Fibroblast of skin of right quadriceps (primary cell): ENCODE measurements at places on chromosomes 6 and 20.

GRCh38 chr6:148973538-148974208 lies 226.8 kb downstream of the UST start:
- DNase-seq: peak; percentile 47

DNA sequence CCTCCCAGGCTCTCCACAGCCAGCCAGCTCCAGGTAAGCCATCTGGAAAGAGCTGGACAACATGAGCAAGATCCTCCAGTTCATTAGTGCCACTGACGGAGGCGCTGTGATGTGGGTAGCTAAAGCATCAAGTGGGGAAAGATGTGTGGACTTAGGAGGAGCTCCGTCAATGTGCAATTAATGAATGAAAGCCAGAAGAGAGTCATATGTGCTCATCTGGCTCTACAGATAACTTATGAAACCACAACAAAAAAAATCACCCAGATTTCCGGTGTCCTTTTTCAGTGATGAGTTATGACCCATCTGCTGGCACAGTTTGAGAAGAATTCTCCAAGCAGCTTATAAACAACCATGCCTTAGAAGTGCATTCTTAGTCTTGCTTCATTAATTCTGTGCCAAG lies 311.7 kb upstream of the PLCB4 start:
- peak; percentile 90 for DNase-seq

GRCh38 chr6:131641554-131641953 lies 4.5 kb downstream of the ENPP3 start:
- no peak for DNase-seq

DNA sequence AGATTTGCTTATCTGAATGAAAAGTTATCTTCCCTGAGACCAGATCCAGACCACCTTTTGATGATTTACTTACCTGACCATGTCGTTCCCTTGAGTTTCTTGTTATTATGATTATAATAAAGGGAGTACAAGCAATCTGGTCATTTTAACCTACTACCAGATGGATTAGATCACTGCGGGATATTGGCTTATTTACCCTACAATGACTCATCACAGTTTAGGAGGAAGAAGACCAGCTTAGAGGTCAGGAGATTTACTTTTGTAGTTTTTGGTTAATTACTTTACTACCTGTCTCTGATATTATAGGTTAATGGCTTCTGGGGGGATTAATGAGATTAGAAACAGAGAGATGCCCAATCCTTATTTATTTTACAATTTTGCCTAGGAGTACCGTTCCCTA lies 10.7 kb downstream of the PKIB start:
- no peak for DNase-seq

GRCh38 chr6:134898575-134898974 lies 51.3 kb downstream of the ALDH8A1 start:
- no peak for DNase-seq

DNA sequence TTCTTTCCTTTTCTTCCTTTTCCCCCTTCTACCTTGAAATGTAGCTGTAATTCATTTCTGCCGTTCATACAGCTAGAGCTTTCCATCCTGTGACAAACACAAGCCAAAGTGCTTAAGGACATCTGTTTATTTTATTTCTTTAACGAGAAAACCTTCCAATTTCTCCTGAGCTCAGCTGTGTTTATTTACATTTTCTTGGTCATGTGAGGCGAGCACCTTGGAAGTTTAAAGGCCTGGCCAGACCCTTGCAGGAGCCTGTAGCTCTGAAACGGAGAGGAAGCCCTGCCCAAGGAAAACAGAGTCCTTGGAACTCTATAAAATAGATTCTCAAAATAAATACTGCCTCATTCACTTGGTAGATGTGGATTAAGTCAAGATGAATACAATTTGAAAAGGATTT lies 223.1 kb downstream of the EYA2 start:
- DNase-seq: no peak

DNA sequence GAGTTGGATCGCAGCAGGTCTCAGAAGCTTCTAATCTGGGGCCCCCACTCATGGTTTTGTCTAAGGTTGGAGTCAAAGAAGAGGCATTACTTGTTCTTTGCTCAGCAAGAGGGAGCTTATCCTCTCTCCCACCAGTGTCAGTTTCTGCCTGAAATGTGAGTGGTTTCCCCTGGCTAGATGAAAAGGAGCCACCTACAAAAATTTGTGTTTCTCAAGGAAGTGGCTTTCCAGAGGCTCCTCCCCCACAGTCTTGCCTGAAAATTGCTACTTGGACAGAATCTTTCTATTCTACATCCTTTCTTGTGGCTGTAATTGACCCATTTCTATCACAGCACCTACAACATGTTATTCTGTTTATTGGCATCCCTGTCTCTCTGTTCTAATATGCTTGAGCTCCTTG lies 37.9 kb downstream of the SCML4 start:
- no peak for DNase-seq

DNA sequence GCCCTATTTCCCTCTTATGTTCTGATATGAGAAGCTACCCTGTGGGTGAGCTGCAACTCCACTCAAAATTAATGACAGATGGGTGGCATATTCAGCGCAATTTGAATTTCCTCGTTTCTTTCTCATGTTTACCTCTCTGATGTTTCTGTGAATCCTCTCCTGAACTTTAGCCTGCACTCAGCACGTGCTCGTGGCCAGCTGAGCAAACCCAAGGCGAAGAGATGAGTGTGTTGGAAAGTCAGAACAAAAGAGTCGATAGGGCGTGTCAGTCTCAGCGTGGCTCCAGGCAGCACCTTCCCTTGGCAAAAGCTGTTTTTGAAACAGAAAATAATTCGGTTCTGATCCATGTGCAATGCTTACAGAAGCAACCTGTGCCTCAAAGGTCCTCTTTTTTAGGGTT lies 226.1 kb upstream of the GMDS start:
- DNase-seq: no peak

DNA sequence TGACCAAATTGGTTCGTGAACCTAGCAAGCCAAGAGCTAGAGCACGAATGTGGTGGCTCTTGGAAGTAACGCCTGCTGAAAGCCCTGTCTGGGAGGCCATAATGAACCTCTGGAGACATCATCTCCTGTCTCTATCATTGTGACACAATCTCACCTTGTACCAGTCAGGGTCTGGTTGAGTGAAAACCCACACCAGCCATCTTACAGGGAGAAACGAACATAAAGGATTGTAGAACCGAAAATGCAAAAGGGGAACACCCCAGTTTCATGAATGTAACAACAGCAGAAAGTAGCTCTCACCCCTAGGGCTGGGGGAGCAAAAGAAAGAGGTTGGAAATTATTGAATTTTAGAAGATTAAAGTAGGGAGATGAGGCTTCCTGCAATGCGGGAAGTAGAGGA lies 50.9 kb upstream of the TAB2 start:
- DNase-seq: no peak

- DNase-seq: no peak
Measured at GRCh38 chr6:161265975-161266374, 7.9 kb downstream of the AGPAT4 start.

DNA sequence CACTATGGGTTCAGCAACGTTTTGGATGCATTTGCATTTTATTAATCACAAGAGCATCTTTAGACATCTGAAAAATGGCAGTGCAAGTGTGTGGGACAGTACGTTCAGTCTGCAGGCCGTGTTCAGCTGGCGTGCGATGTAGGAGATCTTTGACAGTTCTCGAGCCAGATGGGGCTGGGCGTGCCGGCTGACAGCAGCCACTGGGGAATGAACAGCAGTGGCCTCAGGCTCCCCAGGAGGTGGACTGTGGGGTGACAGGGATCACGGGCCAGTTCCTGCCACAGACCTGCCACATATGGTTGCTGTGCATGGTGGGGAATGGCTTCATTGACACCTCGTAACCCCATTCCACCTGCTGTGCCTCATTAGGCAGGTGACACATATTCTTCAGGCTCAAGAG lies 16.4 kb upstream of the MLN start:
- no peak for DNase-seq

GRCh38 chr6:52136934-52137467 lies 49.2 kb upstream of the IL17A start:
- no peak for DNase-seq

- DNase-seq: peak; percentile 66
Measured at GRCh38 chr6:44630125-44631028, 242.9 kb downstream of the CDC5L start.

GRCh38 chr6:150266963-150267685 lies 101.7 kb upstream of the IYD start:
- DNase-seq: no peak

DNA sequence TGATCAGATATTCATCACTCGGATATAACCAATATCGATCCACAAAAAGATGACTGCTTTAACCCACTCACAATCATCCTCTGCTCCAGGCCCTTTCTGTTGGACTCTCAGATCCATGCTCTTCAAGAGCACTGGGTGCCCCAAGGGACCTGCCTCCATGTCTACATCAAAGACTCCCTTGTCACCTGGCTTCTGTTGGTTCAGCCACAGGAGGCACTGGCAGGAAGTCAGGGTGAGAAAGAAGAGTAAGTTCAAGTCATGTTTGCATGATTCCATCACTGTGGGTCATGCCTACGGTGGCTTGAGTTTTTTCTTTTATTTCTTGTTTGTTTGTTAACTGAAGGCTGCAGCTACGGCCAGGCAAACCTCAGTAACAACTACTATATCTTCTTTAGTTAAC lies 243.3 kb downstream of the ADGRG6 start:
- DNase-seq: no peak

DNA sequence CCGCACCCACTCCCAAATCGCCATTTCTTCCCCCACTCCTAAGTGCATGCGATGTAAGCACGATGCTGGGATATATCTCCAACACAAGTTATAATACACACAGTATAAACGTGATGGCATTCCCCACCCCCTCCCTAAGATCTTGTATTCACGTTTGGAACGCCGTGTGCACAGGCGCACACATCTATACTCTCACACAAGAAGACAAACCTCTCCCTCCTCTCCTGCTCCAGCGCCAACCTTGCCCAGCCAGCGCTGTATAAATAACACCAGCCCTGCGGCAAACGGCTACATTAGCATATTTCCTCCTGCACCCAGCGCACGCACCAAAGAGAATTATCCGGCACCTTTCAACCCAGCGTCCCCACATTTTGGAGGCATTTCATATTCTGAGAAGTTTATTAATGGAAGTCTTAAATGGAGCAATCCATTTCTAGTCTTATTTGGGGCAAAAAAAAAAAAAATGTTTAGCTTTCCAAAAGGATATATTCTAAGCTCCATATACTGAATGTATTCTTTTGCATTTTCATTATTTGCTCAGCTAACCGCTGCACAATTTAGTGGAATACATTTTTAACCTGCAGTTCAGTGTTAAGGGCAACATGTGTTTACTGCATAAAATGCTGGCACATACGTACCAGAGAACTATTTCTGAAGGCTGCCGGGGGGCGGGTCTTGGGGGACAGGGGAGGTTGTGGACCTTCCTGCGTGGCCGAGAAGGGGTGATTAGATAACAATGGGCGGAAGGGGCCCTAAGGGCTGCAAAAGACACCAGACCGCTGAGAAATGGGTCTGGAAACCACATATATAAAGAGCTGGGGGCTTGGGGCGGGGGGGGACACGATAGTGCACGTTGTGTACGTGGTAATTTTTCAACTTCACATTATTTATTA lies 1.1 kb upstream of the SLC22A23 start:
- DNase-seq: no peak

DNA sequence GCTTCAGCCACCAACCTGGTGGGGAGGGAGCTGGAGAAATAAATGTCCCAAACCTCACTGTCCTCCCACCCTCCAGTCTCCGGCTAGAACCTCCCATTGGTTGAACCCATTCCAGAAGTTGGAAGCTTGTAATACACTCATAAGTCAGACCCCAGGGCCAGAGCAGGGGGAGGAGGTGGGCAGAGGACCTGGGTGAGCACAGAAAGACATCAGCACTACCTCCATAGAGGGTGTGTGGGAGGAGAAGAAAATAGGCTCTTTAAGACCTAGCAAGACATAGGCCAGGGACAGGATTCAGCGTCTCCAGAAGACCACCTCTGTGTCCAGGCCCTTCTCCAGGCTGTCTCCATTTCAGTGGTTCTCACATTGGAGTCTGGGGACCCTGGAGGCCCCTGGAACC lies 73.3 kb upstream of the TOP1 start:
- DNase-seq: no peak

DNA sequence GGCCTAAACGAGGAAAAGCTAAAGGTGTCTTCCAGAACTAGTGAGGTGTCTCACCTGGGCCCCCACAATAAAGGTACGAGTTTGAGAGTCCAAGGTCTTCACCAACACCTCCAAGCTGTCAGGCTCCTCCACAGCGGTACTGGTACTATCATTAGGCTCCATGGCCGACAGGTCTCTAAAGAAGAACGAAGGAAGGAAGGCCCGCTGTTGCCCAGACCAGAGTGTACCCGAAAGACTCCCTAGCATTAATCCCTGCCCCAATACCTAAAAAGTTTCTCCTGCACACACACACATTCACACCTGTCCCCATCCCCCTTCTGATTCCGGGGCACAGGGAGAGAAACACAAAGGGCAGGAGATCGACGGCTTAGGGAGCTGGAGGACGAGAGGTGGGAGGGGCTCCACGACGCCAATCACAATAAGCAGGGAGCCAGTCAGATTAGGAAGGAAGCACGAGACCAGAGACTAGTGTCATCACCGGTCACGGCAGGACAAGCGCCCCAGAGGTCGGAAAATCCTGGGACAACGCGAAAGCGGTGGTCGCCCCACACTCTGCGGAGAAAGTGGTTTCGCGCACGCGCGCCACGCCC lies 764 bp downstream of the BAG6 start:
- DNase-seq: no peak

DNA sequence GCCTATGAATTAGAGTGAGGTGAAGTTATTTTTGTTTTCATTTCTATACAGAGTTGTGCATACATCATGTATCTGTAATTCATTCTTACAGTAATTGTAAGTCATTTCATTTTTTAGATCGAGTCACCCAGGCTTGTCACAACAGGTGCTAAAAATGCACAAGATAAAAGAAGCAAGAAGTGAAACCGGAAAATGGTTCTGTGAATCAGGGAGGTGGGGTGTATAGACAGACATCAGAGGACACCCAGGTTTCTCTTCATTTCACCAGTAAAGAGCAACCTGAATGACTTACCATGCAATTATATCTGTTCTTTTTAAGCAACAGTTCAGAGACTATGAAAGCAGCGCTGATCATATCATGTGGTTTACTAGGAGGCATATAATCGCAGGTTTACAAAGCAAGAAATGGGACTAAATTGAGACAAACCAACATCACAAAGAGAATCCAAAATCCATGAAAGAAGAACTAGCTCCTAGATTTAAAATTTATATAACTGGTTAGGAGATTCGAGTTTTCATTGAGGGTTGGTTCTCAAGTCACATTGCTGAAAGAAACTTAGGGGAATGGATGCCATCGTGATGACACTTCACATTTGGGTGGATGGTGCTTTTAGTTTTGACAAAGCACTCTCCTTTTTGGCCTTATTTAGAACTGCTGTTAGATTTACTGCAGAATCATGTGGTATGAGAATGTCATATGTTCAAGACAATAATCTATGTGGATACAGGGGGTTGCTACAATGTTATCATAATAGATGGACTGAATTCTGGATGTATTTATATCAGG lies 27.9 kb upstream of the TBC1D7 start:
- DNase-seq: no peak

DNA sequence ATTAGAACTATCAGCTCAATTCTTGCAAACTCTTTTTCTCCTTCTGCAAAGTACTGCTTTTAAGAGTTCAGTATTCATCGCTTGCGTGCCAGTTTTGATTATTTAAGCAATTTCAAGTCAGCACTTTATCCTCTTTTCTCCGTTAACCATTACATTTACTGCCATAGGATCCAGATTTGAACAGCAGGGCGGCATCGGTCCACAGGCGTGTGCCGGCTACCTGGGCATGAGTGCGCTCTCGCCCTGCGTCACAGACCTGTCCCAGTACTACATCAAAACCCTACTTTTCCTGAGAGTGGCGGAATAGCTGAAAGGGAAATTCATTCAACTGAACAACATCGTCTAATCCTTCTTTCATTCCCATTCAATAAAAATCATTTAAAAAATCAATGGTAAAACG lies 53.4 kb downstream of the MYLK4 start:
- no peak for DNase-seq

- DNase-seq: no peak
Measured at GRCh38 chr6:143928853-143929252, 64.6 kb downstream of the ZC2HC1B start.
